Left lung (tissue), 14 donors: ENCODE measurements at places on chromosomes 7 and 10. TPM values are rescaled to one million over a fixed set of nuclear protein-coding genes. Genes with fewer than 3 reads are reported as not detected.

DNA sequence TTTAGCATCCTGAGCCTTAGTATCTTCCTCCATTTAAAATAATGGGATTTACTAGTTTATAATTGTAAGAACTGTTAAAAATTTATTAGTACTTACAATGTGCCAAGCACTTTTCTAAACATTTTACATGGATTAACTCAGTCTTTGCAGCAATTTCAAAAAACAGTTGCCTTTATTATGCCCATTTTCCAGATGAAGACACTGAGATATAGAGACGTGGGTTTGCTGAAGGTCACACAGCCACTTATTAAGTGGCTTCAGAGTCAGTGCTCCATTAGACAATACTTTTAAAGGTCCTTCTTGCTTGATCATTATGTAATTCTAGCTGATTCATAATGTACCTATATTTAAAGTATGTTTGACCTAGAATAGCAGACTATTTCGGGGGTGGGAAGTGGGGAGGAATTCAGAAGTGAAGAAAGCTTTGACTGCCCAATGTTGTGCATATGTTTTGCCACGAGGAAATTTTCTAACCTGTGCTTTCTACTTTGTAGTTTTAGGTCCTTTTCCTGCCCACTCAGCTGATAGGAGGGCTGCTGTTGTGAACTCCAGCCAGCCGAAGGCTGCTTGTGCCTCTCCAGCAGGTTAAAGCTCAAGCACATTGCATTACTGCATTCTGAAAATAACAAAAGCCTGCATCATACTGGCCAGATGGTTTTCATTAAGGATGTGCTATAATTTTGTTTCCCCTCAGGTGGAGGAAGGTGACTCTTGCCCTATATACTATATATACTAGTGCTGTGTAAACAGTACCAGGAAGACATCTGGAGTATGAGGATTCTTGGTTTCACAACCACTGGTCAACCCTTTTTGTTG is 4.3 kb downstream of the PLEKHA8 start:
- no peaks in the 10 kb centered on the region for H3K36me3 ChIP-seq
- no peak overlapping the region for H3K27ac ChIP-seq
- no peak for DNase-seq
- H3K4me3 ChIP-seq, result no peak overlapping the region

ZSCAN25 gene
- 17.5 TPM for total RNA-seq

DNA sequence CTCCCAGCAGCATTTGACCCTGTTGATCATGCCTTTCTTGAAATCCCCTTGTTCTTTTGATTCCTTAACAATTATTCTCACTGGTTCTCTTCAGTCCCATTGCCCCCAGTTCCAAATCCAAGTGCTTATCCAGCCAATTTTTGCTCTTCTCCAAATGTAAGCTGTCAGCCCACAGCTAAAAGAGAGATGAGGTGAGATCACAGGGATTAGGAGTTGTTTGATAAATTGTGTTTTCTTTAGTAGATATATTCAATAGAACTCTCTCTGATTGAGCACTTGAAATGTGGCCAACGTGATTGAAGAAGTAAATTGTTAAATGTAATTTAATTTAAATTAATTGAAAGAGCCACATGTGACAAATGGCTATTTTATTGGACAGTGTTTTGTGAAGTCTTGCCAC is 76.6 kb upstream of the NME8 start:
- no peak for DNase-seq
- H3K27me3 ChIP-seq, result no peaks in the 10 kb centered on the region
- H3K27ac ChIP-seq, result no peak overlapping the region
- H3K4me1 ChIP-seq, result no peaks in the 10 kb centered on the region
- H3K4me3 ChIP-seq, result no peak overlapping the region

DNA sequence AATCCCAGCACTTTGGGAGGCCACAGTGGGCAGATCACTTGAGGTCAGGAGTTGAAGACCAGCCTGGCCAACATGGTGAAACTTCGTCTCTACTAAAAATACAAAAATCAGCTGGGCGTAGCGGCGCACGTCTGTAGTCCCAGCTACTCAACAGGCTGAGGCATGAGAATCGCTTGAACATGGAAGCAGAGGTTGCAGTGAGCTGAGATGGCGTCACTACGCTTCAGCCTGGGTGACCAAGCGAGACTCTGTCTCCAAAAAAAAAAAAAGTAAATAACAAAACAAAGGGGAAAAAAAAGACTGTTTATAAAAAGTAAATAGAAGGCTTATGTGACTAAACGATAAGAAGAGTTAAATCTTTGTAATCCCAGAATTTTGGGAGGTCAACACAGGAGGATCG is 15.0 kb upstream of the DNMBP start:
- no peaks in the 10 kb centered on the region for H3K36me3 ChIP-seq
- no peaks in the 10 kb centered on the region for H3K4me1 ChIP-seq
- DNase-seq, result no peak
- no peak overlapping the region for H3K27ac ChIP-seq
- no peak overlapping the region for H3K4me3 ChIP-seq

AKR1C8 gene
- 0.26 TPM for total RNA-seq

GDF10 gene
- 35.2 TPM for total RNA-seq

GRCh38 chr7:138151731-138152577 is 75.7 kb downstream of the AKR1D1 start:
- no peak for DNase-seq
- no peak overlapping the region for H3K27ac ChIP-seq
- no peak overlapping the region for H3K4me3 ChIP-seq
- H3K4me1 ChIP-seq, result no peaks in the 10 kb centered on the region
- no peaks in the 10 kb centered on the region for H3K27me3 ChIP-seq
- no peaks in the 10 kb centered on the region for H3K36me3 ChIP-seq

DNA sequence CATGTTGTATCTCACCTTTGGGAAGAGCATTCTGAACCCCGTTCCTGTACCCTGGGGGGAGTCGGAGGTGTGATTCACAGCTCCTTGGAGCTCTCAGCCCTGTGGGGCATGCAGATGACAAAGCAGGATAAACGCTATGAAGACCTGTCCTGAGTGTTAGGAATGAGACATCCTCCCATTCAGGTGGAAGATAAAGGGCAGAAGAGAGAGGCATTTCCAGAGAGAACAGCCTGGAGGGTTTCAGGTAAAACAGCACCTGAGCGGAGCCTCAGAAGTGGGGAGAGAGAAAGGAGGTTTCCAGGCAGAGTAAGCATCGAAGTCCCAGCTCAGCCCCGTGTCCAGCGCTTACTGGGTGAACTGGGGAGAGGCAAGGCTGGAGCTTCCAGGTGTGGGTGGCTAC is 288.9 kb downstream of the KLF6 start:
- H3K4me1 ChIP-seq, result no peaks in the 10 kb centered on the region
- H3K27me3 ChIP-seq, result no peaks in the 10 kb centered on the region
- no peak overlapping the region for H3K4me3 ChIP-seq
- H3K27ac ChIP-seq, result no peak overlapping the region
- no peaks in the 10 kb centered on the region for H3K36me3 ChIP-seq

KLLN gene
- 0.58 TPM for total RNA-seq

DNA sequence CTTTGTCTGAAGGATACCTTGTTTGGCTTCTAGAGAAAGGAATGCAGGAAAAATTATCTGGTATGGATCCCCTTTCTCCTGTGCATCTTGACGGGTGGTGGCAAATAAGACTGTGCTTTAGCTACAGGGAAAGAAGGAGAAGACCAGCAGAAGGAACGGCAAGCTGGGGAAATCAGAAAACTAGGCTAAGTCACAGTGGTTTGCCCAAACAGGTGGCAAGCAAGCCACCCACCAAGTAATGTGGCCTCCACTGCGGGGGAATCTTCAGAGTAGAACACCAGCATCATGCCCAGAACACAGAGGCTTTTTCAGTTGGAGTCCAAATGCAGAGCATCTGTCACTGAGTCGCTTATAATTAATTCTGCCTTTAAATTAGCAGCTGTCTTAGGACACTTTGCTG is 282.8 kb downstream of the PHF14 start:
- H3K4me1 ChIP-seq, result no peaks in the 10 kb centered on the region
- H3K27ac ChIP-seq, result no peak overlapping the region
- no peaks in the 10 kb centered on the region for H3K36me3 ChIP-seq

- no peak overlapping the region for H3K27ac ChIP-seq
- H3K27me3 ChIP-seq, result peaks cover 72% of the 10 kb centered on the region
- peaks cover 31% of the 10 kb centered on the region for H3K4me1 ChIP-seq
- no peak overlapping the region for H3K4me3 ChIP-seq
- no peaks in the 10 kb centered on the region for H3K36me3 ChIP-seq
- DNase-seq, result no peak
Observed at GRCh38 chr7:128827971-128828711, 2.1 kb upstream of the FLNC start.

GRCh38 chr7:142802301-142802700 is 31.5 kb downstream of the PRSS2 start:
- H3K27me3 ChIP-seq, result peaks cover 25% of the 10 kb centered on the region
- no peak for DNase-seq
- H3K4me3 ChIP-seq, result no peak overlapping the region
- peaks cover 6% of the 10 kb centered on the region for H3K4me1 ChIP-seq
- no peak overlapping the region for H3K27ac ChIP-seq
- H3K36me3 ChIP-seq, result no peaks in the 10 kb centered on the region

STEAP1B gene
- 0.85 TPM for total RNA-seq

- H3K36me3 ChIP-seq, result no peaks in the 10 kb centered on the region
- H3K27ac ChIP-seq, result no peak overlapping the region
- no peaks in the 10 kb centered on the region for H3K27me3 ChIP-seq
Observed at GRCh38 chr10:110916554-110917346, 2.2 kb downstream of the BBIP1 start.

CYP3A4 gene
- not detected for total RNA-seq

FAM25C gene
- total RNA-seq, result not detected

SFRP4 gene
- 7.1 TPM for total RNA-seq
